ENCODE measurements at places on chromosomes 7 and 10.

DNA sequence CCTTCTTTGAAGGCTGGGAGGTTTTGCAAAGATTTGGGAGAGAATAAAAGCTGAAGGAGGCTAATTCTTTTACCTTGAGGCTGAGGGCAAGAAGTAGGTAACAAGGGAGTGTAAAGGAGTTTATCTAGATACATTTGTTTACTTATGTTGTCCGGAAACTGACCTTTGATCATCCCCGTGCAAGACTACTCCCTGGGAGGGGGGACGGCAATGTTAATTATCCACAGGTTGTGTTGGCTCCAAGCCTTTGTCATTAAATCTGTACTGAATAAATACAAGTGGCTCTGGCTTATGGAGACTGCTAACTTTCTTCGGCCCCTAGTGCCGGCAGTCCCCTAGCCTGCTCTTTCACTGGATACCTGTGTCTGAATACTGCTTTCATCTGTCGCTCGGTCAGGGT lies 1250.6 kb upstream of the LRRTM3 start:
- DNase-seq = no peak

DNA sequence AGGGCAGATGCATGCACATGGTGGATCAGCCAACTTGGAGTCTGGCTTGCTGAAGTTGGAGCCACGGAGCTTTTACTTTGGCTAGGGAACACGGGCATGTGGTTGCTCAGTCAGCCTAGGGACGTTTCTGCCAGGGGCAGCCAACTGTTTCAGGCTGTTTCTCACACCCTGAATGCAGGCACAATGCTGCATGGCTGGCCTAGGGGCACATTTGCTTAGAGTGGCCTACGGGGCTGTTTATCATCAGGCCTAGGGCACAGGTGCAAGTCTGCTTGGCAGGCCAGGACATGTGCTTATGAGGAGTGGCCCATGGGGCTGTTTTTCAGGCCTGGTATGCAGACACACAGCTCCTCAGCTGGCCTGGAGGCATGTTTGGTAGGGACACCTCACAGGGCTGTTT lies 107.4 kb downstream of the GSAP start:
- no peak for DNase-seq

DNA sequence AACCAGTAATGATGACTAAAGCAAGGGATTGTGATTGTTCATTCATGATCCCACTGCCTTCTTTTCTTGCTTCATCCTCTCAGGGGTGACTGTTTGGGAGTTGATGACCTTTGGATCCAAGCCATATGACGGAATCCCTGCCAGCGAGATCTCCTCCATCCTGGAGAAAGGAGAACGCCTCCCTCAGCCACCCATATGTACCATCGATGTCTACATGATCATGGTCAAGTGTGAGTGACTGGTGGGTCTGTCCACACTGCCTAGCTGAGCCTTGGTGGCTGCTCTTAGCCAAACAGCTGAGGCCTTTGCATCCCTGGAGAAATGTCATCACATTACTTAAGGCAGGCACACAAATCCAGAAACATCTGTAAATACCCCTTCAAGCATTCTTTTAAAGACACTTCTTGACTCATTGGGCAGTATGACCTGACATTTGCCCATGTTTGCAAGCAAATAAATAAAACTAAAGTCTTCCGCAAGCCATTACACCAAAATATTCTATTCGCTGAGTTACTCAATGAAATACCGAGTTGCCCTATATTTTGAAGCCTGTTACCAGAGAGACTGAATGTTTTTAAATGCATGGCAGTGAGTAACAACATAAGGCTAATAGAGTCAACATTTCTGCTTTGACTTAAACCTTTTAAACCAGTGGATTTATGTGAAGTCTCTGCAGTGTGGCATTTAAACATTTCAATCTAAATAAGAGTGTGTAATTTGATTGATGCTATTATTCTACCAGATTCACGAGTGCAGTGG lies 166.3 kb upstream of the LANCL2 start:
- DNase-seq = no peak

DNA sequence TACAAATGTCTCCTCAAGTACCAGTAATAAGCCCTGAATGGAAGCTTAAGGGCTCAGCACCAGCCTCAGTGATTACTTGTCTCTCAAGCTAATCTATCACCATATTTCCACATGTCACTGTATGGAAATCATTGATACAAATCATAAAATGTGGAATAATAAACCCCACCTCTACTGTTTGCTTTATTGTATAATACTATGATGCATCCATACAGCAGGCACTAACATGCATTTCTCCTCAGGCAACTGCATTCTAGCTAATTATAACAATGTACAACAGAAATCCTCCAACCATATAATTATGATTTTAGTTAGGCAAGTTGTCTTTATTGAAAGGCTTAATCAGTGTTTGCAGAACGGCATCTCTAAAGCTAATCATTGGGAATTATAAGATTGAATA lies 26.2 kb downstream of the CRPPA start:
- no peak for DNase-seq

DNA sequence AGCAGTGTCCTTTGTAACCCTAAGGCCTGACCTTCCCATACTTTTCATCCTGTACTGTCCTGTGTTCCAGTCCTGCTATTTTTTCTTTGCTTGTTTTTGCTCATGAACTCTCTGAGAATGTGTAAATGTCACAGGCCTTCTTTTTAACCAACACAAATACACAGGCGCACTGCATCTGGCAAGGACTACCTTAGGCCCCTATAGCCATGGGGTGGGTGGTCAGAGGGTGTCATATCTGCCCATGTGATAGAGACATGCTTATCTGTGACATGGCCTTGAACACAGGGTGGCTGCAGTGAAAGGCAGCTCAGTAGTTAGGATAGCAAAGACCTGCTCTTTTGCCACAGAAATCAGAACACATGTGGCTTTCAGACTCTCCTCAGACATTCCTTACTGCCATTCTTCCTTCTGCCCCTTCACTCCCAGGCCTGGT lies 3.9 kb upstream of the MBL2 start:
- DNase-seq = no peak

GRCh38 chr10:132665946-132666704 lies 119.8 kb downstream of the NKX6-2 start:
- DNase-seq = no peak

DNA sequence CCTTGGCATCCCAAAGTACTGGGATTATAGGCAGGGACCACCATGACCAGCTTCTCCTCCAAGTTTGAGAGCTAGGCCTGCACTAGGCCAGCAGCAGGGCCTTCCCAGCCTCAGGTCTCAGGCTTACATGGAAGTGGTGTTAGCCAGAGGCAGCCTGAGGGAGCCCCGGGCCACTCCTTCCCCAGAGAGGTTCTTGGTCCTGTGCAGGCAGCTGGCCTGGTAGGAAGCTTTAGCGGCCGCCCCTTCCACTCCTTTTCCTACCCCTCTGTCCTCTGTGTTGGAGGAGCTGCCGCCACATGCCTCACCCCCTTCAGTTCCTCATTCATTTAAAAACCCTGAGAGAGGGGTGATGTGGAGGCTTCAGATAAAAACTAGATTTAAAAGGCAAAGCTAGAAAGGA lies 40.3 kb downstream of the TSPAN15 start:
- DNase-seq = no peak

GRCh38 chr7:96970739-96971138 lies 34.6 kb upstream of the DLX6 start:
- DNase-seq = no peak
